Upper lobe of right lung (tissue), 1 donor: ENCODE measurements at places on chromosomes 4 and X. TPM values are rescaled to one million over a fixed set of nuclear protein-coding genes. Genes with fewer than 3 reads are reported as not detected.

Gene MAGEA4
- total RNA-seq = not detected

Gene CEP135
- total RNA-seq = 6.8 TPM

Gene CHM
- 28.4 TPM for total RNA-seq

Gene IL13RA1
- 74.2 TPM for total RNA-seq

GRCh38 chrX:21735038-21735767 is 22.7 kb downstream of the SMPX start:
- DNase-seq = no peak

- DNase-seq = no peak
Measured at GRCh38 chr4:97646997-97647396, 496.3 kb downstream of the STPG2 start.

GRCh38 chr4:183392377-183392776 is 52.1 kb upstream of the CDKN2AIP start:
- DNase-seq = no peak

DNA sequence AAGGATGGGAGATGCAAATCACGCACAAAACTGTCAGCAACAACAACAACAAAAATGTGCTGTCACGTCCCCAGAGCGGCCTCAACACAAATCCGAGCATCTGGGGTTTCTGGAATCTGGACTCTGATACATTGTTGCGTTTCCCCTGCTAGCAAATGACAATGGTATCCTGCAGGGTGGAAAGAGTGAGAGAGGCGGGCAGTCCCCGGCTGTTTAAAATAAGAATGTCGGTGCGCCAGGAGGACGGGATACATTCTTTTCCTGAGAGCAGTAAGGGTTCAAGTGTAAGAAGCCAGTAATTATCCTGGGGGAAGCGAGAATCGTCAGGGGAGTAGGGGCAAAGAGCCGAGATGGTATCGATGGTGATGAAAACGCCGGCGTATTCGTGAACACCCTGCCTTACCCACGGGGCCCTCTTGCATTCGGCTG is 310.2 kb downstream of the ASMT start:
- DNase-seq = no peak

DNA sequence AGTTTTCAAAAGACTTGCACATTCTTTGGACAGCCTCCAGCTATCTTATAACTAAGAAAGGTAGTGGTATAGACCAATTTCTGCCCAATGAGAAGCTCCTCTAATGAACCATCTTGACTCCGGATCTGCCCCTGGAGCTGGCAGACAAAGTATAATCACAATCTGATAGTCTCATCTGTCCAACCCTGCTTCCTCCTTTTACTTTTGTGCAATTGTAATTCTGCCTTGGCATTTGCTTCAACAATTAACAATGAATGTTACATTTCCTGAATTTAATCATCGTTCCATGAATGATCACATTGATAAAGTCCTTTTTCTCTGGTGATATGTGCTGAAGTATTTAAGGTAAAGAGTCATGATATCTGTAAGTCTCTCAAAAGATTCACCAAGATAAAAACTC is 27.8 kb downstream of the FRYL start:
- no peak for DNase-seq

DNA sequence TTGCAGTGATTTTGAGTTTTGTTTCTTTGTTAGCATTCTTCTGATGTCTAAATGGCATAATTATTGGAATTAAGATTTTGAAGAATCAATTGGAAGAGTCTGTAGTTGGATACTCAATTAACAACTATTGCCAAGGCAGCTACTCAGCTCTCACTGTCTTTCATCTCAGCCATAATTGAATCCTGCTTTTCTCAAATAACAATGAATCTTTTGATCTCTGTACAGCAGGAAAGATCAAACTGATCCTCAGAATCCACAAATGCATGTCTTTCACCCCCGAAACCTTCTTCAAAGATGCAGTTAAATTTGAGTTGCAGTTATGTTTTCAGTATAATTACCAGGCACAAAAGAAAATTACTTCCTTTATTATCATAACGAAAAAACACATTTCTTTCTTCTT is 86.2 kb downstream of the MAD2L1 start:
- no peak for DNase-seq

DNA sequence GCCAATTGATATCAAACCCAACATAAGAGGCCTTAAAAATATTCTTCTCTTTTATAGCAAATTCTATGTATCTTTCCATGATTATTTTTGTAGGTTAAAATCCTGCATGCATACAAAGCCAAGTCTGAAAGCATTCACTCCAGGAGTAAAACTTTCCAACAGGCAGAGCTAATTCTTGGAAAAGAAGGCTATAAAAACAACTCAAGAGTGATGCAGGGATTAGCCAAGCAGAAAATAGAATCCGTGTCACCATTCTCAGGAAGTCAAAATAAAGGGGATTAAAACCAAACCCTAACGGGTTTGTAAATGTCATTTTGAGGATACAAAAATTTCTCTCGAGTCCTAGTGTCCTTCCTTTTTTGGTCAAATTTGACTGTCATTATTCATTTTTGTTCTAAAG is 412.4 kb downstream of the DMD start:
- DNase-seq = no peak

- DNase-seq = no peak
Measured at GRCh38 chrX:71052721-71053120, 15.4 kb downstream of the SNX12 start.

- no peak for DNase-seq
Measured at GRCh38 chrX:41293269-41293668, 40.7 kb upstream of the DDX3X start.

- DNase-seq = no peak
Measured at GRCh38 chr4:158169506-158169905, 3.3 kb downstream of the GASK1B start.

GRCh38 chr4:188989371-188989770 is 850.1 kb downstream of the TRIML1 start:
- DNase-seq = no peak

- DNase-seq = no peak
Measured at GRCh38 chr4:4388311-4388790, 1.4 kb downstream of the NSG1 start.
